ENCODE measurements at places on chromosomes 6 and 20.

DNA sequence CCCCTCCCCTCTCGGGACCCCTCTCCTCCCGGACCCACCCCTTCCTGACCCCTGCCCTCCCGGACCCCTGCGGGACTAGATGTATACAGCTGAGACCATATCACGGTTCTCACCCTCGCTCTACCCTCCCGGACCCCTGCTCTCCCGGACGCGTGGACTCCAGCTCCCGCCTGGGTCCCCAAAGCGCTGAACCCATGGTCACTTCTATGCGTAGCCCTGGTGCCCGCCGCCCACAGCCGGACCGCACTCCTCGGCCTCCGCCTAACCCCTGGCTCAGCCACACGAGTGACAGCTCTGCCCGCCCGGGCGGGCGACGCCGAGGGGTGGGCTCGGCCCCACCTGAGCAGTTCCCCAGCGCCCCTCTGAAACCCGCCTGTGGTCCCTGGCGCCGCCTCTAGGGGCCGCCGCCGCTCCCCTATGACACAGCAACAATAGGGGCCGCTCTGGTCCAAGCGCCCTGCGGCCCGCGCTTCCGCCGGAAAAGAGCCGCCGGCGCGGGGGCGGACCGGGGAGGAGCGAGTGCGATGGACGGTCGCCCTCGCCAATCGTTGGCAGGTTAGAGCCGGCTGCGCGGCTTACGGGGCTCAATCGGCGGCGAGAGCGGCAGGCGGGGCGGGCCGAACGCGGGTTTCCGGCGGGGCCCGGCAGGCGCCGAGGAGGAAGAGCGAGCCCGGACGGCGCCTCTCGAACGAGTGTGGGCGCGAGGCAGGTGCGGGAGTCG lies at the start of gene ADRM1:
Gene ADRM1 (plus strand): TSS at position 657 of the 721 bp plus-strand sequence. CDS start 572 bp downstream, outside the sequence.
- peak; percentile 73 for DNase-seq

- no peak for DNase-seq
Observed at GRCh38 chr6:56160489-56160888, 86.9 kb downstream of the COL21A1 start.

- DNase-seq: no peak
Observed at GRCh38 chr6:150981095-150981494, 115.6 kb downstream of the MTHFD1L start.

- no peak for DNase-seq
Observed at GRCh38 chr6:165486183-165487137, 176.6 kb downstream of the PDE10A start.

- DNase-seq: no peak
Observed at GRCh38 chr20:37235065-37235464, 26.5 kb downstream of the GHRH start.

GRCh38 chr20:48154040-48154765 lies 368.9 kb upstream of the SULF2 start:
- DNase-seq: no peak

DNA sequence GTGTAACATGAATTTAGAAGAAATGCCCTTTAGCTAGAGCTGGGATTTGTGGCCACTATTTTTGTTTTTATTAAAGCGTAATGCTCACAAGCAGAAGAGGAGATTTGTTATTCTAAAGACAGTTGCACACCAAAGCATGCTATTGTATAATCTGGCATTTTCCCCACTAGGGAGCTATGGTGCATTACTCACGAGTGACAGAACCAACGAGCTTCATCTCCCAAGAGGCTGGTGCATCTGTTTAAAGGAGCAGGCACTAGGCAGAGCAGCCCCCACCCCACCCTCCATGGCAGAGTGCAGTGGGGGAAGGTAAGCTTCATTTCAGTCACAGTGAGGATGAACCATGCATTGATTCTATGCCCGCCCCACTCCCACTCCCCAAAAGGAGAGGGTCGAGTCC lies 287.3 kb upstream of the TSHZ2 start:
- no peak for DNase-seq

- no peak for DNase-seq
Observed at GRCh38 chr20:39117491-39117890, 155.3 kb downstream of the DHX35 start.

DNA sequence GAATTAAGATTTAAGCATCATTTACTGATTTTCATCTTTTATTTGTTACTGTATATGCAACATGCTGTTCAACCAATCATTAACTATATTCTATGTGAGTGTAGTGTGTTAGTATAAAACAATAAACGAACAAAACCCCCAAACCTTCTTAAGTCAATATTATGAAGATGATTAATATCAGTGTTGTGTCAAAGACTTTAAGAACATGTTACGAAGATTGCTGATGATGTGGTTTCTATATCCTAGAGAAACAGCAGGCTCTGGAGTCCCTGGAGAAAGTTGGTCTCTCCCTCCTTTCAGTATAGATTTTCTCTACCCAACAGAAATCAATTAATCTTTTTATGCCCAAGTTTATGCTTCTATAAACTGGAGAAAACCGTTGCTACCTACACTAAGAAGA lies 393.8 kb upstream of the HSF2 start:
- DNase-seq: no peak

- peak; percentile 59 for DNase-seq
Observed at GRCh38 chr20:50304923-50305635, 114.4 kb downstream of the CEBPB start.

- no peak for DNase-seq
Observed at GRCh38 chr6:150686566-150686965, 86.9 kb downstream of the PLEKHG1 start.

DNA sequence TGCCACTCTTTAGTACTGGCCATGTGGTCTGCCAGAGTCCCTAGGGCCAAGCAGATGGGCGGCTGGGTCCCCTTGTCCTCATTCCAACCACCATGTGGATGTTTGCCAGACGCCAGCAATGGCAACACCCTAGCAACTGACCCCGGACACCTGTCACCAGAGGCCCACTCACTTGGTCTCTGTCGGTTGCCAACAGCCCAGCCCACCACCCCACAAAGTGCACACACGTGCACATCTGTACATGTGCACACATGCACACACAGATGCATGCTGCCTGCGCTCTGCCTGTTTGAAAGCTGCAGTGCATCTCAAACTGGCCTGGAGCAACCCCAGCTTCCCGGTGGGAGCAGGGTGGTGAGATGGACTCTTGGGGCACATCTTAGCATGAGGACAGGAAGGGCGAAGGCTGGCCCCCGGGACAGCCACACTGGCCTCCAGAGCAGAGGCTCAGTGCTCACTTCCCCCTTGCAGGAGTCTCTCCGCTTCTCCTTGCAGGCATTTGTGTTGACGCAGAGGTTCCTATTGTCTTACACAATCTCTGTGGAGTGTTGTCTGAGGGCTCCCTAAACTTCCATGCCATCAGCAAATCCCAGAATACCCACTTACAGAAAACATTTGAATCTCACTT lies 54.0 kb downstream of the PSMG4 start:
- no peak for DNase-seq

DNA sequence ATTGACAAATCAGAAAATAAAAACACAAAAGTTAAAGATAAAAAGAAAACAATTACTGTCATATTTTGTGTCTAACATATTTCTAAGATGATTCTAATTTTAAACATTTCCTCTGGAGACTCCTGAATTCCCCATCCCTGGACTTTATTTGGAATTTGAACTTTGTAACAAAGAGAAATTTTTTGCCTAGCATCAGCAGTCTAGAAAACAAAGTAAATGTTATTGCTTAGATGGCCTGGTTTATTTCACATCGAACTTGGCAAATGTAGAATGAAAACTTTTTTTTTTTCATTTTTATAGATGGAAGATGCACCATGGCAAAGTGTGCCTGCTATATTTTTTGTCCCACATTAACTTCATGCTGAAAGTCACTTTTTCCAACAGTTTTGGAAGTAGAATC lies 159.1 kb downstream of the TBX18 start:
- no peak for DNase-seq

DNA sequence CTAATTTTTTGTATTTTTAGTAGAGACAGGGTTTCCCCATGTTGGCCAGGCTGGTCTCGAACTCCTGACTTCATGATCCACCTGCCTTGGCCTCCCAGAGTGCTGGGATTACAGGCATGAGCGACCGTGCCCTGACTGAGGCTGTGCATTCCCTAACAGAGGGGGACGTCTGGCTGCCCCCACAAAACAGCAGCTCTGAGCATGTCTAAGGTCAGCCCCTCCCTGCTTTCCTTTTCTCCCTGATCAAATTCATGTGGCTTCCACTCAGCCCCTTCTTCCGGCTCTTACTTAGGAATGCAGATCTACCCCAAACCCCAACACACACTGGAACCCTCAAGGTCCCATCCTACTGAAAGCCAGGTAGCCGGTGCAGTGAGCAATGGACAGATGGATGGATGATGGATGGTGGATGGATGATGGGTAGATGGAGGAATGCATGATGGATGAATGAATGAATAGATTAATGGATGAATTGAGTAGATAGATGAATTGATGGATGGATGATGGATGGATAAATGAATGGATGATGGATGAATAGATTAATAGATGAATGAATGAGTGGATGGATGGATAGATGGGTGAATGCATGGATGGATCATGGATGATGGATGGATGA lies 91.5 kb upstream of the BHLHE23 start:
- DNase-seq: no peak

- no peak for DNase-seq
Observed at GRCh38 chr20:63808964-63809674, 21.9 kb downstream of the ZBTB46 start.

- no peak for DNase-seq
Observed at GRCh38 chr6:13991393-13991792, 66.6 kb downstream of the RNF182 start.

- DNase-seq: no peak
Observed at GRCh38 chr6:74181471-74181870, 485.5 kb downstream of the CD109 start.

DNA sequence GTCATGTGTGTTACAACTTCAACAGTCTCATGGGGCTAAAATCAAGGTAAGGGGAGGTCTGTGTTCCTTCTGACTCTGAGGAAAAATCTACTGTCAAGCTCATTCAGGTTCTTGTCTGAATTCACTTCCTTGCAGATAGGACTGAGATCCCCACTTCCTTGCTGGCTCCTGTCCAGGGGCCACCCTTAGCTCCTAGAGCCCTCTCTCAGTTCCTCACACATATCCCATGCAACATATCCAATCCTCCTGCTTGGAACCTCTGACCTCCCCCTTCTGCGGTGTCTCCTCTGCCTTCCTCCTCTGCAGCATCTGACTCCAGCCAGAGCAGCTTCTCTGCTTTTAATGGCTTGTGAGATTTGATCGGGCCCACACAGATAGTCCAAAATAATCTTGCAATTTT lies 27.1 kb upstream of the MICB start:
- DNase-seq: no peak

- no peak for DNase-seq
Observed at GRCh38 chr6:32317541-32317940, 54.2 kb downstream of the TSBP1 start.

Data from thoracic aorta (tissue), 2 donors.